ENCODE measurements at places on chromosomes 12 and 14.

GRCh38 chr12:45368841-45369489, 153.1 kb downstream of the ANO6 start:
- no peak for DNase-seq

DNA sequence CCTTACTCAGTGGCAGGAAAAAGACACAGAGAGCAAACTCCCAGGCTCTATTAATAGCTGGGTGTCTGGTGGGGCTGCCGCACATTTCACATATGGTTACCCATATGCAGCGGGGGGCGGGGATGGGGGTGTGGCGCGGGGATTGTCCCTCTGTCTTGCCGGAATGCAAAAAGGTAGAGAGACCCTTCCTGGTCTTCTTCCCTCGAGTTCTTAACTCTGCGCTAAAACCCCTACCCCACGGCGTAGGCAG, 1.7 kb downstream of the PRMT8 start:
- DNase-seq = no peak

- DNase-seq = no peak
Observed at GRCh38 chr14:96929950-96930349, 132.8 kb downstream of the VRK1 start.

GRCh38 chr12:42370013-42370412, 44.0 kb downstream of the PPHLN1 start:
- DNase-seq = no peak

GRCh38 chr12:104421343-104421742, 35.4 kb upstream of the CHST11 start:
- no peak for DNase-seq
